NCI-H2081 treated with DMSO at 0.1 percent for 48 hours (cell line): ENCODE measurements at places on chromosomes 3 and 15.

GRCh38 chr3:134369231-134369741 lies 5.0 kb downstream of the AMOTL2 start:
- DNase-seq = no peak

GRCh38 chr15:88835119-88835518 lies 31.9 kb downstream of the ACAN start:
- DNase-seq = no peak

DNA sequence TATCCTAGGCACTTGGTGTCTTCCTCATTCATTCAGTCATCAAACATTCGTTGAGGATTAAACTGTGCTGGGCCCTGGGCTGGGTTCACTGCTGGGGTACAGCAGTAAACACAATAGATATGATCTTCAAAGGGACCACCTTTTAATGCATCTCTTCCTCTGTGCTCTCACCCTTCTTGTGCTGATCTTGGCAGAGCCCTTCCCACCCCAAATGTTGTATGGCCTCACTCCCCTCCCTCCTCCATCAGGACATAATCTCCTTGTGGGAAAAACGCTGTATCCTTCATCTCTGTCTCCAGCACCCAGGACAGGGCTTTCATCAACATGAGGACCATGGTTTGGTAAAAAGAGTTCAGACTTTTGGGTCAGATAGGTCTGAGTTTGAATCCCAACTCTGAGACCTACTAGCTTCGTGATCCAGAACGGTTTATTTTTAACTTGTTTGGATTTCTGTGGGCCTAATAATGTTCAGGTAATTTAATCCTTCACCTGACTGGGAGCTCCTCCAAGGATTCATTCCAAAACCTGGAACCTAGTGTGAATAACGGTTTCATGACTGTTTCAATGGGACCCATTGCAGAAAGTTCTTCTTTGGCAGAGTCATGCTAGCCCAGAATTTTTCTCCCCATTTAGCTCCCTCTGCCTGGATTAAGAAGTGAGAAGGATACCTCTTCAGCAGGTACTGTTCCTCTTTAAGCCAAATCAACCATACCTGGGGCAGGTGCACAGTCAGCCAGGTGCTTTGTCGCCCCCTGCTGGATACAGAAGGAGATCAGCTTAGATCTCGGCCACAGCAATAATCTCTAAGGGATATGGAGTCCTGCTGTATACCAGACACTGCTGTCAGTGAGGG lies 5.2 kb upstream of the WNT7A start:
- DNase-seq = no peak

DNA sequence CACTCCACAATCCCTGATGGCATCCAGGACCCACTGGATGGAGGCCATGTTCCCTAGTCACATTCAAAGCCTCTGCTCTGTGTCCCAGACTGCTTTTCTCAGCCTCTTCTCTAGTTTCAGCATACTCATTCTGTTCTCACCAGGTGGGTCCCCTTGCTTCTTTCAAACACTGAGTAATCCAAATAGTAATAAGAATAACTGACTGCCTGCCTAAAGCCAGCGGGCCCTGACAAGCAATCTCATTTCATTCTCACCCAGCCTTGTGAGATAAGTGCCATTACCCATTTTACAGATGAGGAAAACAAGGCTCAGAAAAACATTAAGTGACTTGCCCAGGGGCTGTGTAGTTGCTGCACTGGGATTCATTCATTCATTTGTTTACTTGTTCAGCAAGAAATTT lies 25.4 kb downstream of the MAPKAPK3 start:
- DNase-seq = no peak

DNA sequence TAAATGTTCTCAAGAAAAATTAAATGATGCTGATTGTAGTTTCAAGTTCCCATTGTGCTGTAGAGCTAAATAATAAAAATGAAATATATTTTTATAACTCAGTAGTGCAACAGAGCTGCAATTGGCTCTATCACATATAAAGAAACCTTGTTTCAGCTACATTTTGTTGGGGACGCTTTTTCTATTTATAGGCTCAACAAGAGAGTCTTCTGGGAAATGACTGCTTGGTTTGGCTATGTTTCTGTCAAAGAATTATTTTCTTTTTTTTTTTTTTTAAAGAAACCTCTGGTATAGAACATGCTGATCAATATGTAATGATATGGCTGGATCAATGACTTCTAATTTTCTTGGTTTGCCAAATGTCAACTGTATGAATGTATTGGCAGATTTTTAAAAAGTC lies 76.5 kb downstream of the OTOL1 start:
- no peak for DNase-seq

- no peak for DNase-seq
Measured at GRCh38 chr15:67883234-67883773, 43.5 kb upstream of the RNU6-1 start.

DNA sequence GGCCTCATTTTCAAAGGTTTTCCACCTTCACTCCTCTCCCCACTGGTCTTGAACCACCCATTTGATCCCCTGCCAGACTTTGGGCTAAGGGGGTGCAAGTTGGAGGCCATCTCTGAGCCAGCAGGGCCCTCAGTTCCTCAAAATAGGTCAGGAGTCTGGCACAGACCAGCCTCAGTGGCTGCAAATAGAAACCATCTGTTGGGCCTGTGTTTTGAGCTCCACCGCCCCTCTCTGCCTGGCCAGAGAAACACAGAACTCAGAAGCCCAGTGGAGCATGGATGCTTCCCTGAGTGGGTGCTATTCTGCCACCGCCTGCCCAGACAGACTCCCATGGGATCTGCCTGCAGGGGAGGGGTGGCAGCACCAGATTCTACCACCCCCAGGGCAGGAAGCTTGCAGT lies 56.3 kb downstream of the CORO2B start:
- no peak for DNase-seq

DNA sequence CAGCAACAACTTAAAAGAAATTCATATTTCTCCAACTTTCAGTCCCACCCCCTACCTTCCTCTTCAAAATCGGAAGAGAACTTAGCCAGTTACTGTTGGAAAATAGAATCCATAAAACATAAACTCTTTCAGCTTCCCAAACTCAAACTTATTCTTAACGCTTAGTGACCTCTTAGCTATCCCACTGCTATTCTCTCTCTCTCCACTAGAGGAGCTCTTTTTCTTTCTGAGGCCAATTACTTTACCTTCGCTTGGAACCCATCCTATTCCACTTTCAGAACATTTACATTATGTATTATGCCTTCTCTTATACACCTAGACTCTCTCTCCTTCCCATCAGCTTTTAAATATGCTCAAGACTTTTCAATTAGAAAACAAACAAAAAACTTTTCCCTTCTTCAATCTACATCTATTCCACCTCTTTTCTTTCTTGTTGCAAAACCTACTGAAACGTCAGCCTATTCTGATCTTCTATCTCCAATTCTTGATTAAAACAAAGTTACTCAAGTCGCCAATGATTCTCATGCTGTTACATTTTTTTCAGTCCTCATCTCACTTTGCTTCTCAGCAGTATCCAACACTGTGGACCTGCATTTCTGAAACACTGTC lies 13.4 kb upstream of the GHSR start:
- DNase-seq = no peak

DNA sequence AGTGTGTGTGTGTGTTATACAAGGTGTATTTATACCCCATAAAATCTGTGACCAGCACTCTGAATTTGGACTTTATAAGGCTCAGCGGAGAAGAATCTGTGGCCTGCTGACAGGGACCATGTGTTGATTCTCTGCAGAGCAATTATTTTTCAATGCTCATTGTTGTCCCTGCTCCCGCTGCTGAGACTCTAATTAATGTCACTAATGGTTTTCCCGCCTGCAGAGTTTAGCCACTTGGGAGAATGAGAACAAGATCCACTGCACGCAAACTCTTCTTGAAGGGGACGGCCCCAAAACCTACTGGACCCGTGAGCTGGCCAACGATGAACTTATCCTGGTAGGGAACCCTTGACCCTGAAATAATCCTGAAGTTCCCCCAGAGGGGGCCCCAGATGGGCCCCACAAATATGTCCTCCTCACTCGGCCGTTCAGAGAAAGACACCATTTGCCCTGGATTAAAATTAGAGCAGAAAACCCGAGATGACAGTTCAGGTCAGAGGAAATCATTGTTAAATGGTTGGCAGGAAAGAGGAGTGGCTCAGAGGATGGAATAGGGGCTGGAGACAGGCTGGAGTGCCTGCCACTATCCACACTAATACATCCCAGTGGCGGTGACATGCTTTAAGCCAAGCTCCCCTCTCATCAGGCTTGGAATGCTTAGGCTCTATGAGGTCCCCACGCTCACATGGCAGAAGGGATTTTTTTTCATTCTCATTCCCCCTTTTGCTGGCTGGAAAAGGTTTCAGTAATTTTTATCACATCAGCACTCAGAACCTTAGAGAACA lies 3.3 kb downstream of the CRABP1 start:
- DNase-seq = no peak

GRCh38 chr3:61724801-61725200 lies 163.4 kb downstream of the PTPRG start:
- no peak for DNase-seq

- DNase-seq = no peak
Measured at GRCh38 chr15:73985101-73985873, 6.8 kb downstream of the STOML1 start.

DNA sequence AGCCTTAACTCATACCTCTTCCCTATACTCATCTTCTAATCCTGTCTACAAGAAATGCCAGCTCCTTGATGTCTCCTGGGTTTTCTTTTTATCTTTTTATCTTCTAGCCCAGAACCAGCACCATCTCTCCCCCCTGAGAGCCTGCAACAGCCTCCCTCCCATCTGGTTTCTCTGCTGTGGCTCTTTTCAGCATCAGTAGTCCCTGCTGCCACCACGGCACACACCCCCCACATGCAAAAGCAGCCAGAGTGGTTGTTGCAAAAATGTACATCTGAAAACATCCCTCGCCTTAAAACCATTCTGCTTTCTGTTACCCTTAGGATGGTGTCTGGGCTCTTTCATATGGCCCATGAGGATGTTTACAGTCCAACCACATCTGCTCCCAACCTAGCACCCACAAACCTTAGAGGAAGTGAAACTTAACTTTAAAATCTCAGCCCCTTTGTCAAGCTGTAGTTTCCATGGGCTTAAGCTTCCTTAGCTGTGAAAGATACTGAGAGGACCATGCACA lies 775 bp downstream of the TTC21A start:
- DNase-seq = no peak

DNA sequence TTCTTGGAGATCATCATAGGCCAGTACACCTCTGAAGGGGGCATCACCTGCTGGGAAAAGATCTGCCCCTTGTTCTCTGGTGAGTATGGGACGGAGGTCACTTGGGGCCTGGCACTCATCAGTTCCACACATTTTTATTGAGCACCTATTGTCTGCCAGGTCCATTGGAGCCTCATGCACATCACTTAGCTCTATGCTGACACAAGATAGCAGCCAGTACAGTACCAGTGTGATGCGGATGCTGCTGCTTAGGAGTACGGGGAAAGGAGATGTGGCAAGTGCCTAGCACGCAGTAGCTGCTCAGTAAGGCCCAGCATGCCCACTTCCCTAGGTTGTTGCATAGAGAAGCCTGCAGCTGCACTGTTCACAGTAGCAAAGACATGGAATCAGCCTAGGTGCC lies 43.4 kb downstream of the SLC6A6 start:
- no peak for DNase-seq

DNA sequence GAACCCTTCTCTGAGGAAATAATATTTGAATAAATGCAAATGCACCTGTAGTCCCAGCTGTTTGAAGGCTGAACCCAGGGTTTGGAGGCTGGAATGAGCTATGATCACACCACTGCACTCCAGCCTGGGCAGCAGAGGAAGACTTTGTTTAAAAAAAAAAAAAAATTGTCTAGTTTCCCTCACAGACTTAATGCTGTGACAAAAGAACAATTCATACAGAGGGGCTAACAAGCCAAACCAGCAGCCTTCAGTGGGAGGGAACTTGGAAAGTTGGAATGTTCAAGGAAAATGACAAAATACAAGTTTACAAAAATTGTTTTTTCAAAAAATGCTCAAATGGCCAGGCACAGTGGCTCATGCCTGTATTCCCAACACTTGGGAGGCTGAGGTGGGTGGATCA lies 228.0 kb upstream of the CGNL1 start:
- DNase-seq = no peak

DNA sequence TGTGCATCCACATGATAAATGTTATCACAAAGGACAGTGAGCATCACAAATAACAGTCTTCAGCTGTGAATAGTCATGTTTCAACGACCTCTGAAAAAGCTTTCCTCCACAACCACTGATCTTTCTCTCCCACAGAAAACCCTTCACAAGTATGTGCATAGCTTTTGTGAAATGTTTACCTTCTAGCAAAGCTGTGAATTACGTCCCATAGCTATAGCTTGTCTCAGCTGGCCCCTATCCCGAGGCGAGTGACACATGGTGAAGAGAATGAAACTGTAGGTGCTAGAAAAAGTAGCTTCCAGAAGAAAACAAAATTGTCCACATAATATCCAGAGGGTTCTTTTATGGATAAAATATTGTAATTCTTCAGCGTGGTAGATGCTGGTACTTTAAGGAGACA lies 182.0 kb downstream of the FGF12 start:
- DNase-seq = no peak

- DNase-seq = no peak
Measured at GRCh38 chr15:100154338-100154737, 187.4 kb downstream of the ADAMTS17 start.

DNA sequence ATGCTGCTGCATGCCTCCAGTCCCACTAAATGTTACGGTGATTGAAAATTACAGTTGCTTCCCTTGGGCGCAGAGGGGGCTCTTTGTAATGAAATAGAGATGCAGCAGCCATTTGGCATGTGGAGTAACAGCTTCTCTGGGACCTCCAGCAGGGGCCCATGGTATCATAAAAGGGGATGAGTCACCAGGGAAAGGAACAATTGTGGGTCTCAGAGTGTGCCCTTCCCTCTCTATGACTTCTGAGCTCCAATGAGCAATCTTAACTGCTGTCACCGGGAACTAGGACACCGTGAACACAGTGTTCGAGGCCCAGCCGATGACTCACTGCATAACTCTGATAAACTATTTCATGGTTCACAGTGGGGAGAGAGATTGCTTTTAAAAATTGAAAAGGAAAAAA lies 164.8 kb upstream of the NUDT16 start:
- DNase-seq = no peak

GRCh38 chr3:184558726-184559125 lies 2.9 kb upstream of the EPHB3 start:
- no peak for DNase-seq

DNA sequence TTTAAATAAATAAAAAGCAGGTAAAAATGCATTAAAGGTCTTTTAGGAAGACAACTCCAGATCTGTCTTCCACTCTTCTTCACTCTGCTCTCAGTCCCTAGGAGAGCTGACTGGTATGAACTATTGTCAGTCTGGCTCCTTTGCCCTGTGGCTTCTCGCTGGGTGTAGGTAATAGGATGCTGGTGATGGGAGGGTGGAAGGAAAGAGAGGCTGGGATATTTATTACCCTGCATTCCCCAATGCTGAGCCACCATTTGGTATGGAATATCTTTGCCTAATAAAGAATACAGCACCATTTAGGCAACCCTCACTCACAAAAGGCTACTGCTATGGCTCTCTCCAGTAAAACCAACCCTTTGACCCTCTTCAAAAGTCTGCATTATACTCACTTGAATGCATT lies 326.9 kb downstream of the CNTN3 start:
- DNase-seq = no peak
